ENCODE measurements at places on chromosomes 12 and 14.

GRCh38 chr12:111180426-111181142, 188.3 kb downstream of the PHETA1 start:
- DNase-seq, result no peak

DNA sequence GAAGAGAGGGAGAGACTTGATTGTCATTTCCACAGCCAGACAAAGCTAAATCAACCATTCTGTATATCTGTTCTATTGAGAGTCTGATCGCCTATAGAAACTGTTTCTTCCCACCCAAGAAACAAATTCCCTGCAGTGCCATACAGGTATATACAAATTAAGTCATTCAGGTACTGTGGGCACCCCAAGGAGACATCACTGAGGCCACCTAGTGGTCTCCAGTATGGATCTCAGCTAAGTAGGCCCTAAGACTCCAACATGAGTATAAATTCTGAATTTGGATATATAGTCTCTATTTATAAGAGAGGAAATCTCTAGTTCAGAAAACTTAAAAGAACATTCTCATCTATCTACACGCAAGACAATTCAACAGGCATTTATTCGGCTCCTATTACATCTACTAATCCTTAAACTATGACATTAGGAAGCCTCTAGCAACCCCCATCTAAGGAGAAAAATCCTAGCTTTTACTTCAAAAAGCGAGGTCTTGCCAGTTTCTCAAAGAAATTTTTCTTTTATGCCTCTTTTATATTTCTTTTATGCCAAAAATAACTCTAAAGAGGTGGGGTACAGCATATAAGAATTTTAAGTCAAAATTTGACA, 62.6 kb downstream of the DCAF5 start:
- DNase-seq, result peak; percentile 68

GRCh38 chr14:104928391-104929133, 3.9 kb downstream of the PLD4 start:
- no peak for DNase-seq

DNA sequence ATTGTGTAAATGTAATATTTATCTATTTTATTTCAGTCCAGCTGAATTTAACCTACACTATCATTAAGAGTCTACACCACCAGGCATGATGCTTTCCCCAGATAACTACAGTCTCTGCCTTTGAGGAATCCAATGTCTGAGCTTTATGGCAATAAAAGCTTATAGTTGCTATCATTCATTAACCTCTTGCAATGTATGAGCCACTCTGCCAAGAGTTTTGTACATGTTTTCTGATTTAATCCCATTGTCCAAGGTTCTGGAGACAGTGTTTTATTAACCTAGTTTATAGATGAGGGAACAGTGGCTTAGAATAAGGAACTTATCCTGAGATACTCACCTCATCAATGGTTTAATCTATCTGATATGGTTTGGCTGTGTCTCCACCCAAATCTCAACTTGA, 17.1 kb upstream of the KITLG start:
- no peak for DNase-seq

GRCh38 chr14:98622208-98623051, 649.6 kb downstream of the BCL11B start:
- DNase-seq, result no peak
